ENCODE measurements at places on chromosomes 12 and 14.
A peak's percentile ranks its signal among the peaks of the same experiment; 100 is the strongest.

- DNase-seq: no peak
Observed at GRCh38 chr14:100592972-100593371, 5.8 kb upstream of the BEGAIN start.

DNA sequence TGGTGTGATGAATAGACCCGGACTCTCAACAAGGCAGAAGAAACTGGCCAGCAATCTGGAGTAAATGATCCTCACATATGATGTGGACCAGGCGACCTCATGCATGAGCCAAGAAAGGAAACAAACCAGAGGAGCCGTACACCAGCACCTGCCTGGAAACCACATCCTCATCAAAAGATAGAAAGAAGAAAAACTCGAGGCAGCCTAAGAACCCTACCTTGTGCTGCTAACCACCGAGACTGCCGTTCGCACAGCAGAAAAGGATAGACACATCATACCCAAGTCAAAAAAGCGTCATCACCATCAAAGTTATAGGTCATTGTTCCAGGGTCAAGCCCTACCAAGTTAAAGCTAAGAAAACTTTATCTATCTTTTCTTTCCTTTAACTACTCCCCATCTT, 66.7 kb downstream of the RESF1 start:
- DNase-seq: peak; percentile 28

DNA sequence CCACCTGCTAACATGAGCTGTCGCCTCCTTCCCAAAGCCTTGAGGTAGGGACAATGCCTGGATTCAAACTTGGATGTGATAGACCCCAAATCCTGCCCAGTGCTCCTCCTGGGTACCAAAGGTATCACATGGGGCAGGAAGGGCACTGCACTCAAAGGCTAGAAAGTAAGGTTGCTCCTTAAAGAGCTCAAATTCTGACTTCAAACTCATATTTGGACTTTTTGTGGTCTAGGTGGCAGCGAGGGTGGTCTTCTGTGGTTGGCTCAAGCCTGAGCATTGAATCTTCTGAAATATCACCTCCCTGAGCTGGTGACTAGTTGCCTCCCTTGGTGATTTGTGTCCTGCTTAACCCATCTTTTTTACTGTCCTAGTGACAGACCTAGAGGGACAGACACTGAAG, 8.3 kb upstream of the RNASE4 start:
- DNase-seq: no peak

GRCh38 chr12:79782172-79782900, 91.6 kb upstream of the PAWR start:
- DNase-seq: no peak

DNA sequence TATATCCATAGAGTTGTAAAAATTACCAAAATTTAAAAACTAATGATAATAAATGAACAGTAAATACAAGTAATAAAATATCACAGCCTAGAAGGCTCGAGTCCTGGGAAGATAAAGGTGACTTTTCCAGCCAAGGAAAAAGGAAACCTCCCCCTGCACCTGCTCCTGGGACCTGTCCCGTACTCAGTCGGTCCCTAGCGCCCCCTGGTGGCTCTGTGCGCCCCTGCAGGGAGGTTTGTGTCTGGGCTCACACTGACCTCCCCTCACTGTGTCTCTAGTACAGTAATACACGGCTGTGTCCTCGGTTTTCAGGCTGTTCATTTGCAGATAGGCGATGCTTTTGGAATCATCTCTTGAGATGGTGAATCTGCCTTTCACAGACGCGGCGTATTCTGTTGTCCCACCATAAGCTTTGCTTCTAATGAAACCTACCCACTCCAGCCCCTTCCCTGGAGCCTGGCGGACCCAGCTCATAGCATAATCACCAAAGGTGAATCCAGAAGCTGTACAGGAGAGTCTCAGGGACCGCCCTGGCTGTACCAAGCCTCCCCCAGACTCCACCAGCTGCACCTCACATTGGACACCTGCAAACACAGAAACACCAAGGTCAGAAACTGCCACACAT, 1030.4 kb downstream of the TMEM121 start:
- DNase-seq: peak; percentile 69

DNA sequence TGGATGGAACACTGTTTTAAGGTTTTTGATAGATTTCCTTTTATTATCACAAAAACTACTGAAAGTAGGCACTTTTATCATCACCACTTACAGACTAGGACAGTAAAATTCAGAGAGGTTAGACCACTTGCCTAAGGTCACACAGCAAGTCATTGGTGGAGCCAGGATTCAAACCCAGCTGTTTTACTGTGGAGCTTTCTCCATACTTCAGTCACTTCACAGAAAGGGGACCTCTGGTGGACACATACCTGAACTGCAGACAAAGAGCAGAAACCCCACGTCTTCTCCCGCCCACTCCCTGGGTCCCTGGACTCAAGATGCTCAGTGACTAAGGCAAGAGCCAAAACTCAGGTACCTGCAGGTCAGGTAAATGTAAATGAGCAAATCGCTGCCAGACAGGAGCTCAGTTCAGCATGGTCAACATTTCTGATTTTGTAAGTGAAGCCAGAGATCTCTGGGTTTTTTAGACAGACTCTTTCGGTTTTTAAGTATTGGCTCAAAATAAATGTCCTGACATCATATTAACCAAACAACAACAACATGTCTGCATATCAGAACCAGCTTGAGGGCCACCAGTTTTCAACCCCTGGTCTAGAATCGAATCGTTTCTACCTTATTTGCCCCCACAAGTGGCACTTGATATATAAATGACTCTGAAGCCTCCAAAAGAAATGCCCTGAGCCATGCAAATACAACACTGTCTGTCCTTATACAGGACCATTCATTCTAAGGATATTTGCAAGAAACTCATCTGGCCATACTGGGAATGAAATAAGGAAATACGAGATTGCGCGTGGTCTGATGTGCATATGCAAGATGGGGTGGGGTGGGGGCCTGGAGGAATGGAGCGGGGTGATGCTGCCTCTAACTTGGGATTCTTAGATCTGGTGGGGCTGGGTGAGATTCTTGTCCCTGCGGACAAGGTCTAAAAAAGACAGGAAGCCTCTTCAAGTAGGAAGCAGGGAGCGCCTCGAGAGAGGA, 110.9 kb downstream of the KSR2 start:
- peak; percentile 16 for DNase-seq

DNA sequence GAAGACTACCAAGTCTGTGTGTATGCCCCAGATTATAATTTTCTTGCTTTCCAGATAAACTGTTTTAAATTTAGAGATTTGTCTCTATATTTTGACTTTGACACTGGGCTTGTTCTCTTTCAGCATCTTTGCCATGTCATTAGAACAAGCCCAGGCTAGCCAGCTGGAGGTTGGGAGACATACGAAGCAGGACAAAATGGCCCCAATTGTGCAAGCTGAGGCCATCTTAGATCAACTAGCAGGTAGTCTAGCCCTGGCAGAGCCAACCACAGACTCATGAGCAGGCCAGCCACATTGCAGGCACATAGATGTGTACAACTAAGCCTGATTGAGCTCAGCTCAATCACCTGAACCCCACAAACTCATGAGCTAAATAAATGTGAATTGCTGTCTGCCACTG, 321.4 kb downstream of the ATP23 start:
- DNase-seq: no peak

GRCh38 chr14:36716614-36717184, 55.0 kb downstream of the PAX9 start:
- DNase-seq: no peak

DNA sequence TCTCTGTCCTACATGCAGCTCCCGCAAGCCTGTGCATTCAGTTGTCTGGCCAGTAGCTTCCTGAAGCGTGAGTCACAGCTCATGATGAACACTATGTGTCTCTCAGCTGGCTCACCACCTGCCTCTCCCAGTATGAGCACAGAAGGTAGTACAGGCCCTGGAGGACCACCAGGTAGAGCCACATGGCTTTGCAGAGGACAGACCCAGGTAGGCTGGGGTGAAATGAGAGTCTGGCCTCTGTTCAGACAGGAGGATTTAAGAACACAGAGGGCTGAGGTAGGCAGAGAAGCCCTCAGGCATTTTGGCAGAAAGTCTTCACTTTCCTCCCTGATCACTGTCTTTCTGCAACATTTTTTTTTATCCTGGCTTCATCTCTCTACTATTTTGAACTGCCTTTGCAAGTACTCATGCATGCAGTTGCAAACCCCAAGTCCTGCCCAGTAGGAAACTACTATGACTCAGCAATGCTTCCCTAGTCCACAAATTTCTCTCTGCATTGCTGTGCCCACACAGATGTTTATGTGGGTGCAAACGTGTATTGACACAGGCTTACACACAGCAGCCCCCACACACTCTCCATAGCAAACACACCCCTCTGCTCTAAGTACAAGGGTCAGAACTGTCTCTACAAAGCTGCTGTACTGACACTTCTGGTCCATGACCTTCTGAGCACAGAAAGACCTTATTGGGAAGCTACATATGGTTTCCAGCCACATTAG, 7.2 kb upstream of the SDR9C7 start:
- DNase-seq: no peak

DNA sequence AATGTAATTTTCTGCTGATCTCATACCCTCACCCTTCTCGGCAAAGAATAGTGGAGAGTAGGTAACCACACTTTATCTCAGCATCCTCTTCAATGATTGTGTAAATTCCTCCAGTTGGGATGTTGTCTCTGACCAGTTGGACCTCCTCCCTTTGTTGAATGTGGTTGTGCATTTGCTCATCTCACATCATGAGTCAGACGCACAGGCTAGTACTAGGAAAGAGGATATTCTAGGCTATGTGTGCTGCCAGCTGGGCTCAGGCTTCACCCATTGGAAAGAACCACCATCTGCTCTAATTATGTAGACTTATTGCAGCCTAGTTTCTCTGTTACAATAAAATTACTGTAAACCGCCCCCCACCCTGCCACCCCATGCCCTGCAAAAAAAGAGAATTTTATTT, 90.3 kb downstream of the LMO3 start:
- DNase-seq: no peak

DNA sequence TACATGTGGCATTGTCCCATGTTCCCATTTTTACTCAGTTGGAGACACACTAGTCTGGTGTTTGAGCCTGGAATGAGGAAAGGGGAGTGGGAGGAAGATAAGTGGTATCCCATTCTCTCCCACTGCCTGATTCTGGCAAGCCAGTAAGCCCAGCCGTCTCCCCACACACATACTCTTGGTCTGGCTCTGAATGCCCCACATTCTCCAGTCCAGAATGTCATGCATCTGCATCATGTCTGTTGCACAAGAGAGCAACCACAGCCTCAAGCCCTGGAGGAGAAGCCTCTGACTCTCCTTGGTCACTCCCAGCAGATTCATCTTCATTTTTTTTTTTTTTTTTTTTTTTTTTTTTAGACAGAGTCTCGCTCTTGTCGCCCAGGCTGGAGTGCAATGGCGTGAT, 48.0 kb downstream of the DRAM1 start:
- DNase-seq: no peak

DNA sequence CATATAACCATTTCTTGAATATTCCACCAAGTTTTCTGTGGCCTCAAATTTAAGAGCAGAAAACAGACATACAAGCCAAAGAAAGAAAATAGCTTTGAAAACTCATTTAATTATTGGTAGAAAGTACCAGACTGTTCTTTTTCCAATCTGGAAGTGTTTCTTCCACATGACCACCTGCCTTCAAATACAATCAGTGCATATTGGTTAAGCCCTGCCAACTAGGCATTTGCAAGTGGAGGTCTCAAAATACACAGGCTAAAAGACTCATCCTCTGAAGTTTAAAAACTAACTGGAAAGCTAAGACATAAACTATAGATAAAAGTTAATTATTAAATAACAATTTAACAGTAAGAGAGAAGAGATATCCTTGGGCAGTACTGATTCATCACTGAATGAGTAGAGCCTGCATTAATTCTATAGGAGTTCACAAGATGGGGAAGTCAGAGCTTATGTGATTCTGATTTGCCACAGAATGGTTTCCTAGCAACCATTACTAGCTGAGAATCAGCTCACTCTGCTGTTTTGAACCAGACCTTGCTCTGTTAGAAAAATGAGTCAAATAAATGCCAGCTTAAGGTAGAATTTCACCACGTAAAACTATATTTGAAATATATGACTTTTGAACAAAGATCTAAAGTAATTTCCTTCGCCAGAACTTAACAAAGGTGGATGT, 433.8 kb downstream of the FUT8 start:
- DNase-seq: no peak

DNA sequence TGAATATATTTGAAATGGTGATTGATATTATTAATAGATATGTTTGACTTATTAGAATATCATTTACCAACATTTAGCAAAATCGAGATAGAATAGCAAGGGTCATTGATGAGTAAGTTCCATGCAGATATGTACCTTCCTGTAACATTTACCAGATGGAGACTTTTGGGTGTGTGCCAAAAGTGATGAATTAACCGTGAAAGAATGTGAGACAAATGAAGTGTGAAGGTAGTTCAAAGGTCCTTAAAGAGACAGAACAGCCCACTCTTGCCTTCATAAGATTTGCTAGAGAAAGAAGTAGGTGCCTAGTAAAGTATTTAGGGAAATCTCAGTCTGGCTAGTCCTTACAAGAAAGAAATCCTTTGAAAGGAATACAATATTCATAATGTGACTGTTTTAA, 45.5 kb downstream of the FGD4 start:
- no peak for DNase-seq

- DNase-seq: no peak
Observed at GRCh38 chr14:104680806-104681688, 8.4 kb upstream of the INF2 start.

DNA sequence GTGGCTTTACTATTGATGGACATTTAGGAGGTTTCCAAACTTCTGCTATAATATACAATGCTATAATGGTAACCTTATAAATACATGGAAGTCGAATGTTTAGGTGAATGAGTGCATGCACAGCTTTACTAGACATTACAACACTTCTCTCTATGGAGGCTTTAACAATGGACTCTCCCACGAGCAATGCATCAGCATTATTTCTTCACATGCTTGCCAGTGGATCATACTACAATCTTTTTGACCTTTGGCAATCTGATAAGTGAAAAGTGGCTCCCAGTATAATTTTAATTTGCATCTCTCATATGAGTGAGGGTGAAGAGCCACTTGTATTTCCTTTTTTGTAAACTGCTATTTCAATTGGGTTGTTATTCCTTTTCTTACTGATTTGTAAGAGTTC, 18.2 kb downstream of the RDH12 start:
- DNase-seq: no peak

GRCh38 chr14:88166616-88167015, 156.5 kb downstream of the KCNK10 start:
- no peak for DNase-seq

Data from stimulated activated CD8-positive, alpha-beta memory T cell treated with anti-CD3 and anti-CD28 coated beads, Interleukin-2, amount 100 ng/mL, for 48 hours (primary cell).